ENCODE measurements at places on chromosomes 7 and 10. TPM values are rescaled to one million over a fixed set of nuclear protein-coding genes. Genes with fewer than 3 reads are reported as not detected.
A peak's percentile ranks its signal among the peaks of the same experiment; 100 is the strongest.

GRCh38 chr10:51080311-51081006 is 6.2 kb downstream of the PRKG1 start:
- DNase-seq: no peak

DNA sequence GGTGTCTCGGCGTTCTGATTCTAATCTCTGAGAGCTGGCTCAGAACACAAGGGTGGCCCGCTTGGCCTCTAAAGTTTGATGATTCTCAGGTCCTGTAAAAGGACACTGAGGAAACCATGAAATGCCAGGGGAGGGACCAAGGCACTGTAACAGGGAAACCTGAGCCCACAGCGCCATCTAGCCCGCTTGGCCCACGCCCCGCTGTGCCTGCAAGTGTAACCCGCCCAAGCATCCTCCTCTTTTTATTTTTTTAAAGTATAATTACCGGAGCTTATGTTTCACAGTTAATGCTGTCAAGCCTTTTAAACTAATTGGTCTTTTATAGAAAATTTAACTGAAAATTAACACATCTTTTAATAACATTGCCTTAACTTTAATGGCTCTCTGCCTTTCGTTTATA is 734.7 kb downstream of the KCNMA1 start:
- DNase-seq: no peak

GRCh38 chr7:112162784-112163506 is 43.3 kb downstream of the DOCK4 start:
- DNase-seq: no peak

DNA sequence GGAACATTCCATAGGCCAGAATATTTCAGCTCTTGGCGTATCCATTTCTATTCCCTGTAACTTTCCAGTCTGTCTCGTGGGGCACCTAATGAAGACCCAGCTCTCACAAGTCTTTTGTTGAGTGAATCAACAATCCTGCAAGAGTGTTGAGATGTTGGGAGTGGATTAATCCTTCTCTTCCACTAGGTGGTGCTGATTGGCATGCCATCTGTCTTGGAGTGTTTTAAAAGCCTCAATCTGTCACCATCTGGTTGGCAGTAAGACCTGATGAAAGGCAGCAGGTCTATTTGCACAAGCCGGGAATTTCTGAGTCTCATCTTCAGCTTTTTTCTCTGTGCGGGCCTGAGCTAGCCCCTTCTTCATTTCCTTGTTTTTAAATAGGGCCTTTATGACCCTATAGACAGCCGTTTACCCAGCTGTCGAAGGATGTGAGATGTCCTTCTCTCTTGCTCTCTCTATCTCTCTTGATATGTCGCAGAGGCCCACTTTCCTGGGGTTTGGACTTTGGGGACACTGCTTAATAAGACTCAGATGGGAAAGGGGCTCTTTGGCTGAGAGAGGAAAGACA is 180.5 kb downstream of the ZNF365 start:
- no peak for DNase-seq

- DNase-seq: no peak
Observed at GRCh38 chr7:142298009-142298408, 40.2 kb upstream of the PRSS58 start.

DNA sequence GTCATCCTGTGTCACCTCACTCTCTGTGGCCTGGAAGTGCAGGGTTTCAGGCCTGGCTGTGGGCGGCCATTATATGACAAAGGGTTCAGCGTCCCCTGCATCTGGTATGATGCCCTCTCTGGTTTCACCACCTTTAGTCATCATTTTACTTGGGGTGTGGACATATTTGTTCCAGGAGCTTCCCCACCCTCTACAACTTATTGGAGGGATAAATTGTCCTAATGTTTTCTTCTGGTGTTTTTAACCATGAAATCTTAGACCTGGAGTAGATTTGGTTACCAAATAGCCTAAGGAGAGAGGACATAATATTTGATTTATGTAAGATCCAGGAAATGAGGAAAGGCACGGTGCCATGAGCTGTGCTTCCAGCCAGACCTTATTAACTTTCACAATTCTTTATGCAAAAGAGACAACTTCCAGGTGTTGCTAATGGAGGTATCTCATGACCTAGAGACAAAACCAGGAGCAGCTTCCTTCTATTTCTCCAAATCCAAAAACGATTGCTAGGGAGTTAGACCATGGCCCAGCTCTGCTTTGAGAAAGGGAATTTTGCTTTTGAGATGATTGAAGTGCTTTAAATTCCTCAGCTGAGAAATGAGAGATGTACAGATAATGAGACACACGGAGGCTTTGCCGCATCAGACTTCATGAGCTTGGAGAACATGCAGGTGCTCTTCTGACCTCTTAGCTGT is 20.9 kb downstream of the WBP1L start:
- DNase-seq: no peak

DNA sequence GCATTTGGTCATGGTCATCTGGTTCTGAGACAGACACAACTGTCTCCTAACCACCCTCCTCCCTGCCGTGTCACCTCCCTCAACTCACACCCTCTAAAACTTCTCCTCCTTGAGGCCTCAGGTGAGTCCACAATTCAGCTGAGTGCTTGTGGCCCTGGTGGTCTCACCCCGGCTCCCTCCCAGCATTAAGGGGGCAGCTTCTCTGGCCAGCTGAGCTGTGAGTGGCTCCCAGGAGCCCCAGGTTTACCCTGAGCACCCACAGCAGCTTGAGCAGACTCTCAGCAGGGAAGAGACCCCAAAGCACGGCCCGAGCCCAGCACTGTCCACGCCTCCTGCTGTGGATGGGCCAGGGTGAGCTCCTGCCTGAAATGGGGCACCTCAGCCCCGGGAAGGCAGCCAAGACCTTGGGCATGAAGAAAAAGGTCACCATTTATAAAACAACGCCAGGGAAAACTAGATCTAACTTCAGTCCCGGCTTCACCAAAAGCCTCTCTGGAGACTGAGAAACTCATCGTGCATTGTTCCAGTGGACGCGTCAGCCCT is 201.2 kb downstream of the TCERG1L start:
- DNase-seq: no peak

DNA sequence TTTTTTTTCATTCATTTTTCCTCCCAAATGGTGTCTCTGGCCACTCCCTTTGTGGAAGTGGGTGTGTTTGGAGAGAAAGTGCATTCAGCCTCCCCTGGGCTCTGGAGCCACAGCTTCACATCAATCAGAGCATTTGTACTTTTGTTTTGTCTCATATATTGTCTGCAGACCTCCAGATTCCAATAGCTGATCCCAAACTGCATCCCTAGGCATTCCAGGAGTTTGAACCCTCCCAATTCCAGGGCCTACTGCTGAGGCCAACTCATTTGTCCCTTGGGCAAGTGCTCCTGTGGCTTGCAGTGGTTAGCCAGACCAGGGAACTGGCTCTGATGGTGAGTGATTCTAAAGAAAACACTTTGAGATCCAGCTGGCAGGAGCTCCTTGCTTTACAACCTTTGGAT is 163.3 kb downstream of the IPMK start:
- DNase-seq: no peak

DNA sequence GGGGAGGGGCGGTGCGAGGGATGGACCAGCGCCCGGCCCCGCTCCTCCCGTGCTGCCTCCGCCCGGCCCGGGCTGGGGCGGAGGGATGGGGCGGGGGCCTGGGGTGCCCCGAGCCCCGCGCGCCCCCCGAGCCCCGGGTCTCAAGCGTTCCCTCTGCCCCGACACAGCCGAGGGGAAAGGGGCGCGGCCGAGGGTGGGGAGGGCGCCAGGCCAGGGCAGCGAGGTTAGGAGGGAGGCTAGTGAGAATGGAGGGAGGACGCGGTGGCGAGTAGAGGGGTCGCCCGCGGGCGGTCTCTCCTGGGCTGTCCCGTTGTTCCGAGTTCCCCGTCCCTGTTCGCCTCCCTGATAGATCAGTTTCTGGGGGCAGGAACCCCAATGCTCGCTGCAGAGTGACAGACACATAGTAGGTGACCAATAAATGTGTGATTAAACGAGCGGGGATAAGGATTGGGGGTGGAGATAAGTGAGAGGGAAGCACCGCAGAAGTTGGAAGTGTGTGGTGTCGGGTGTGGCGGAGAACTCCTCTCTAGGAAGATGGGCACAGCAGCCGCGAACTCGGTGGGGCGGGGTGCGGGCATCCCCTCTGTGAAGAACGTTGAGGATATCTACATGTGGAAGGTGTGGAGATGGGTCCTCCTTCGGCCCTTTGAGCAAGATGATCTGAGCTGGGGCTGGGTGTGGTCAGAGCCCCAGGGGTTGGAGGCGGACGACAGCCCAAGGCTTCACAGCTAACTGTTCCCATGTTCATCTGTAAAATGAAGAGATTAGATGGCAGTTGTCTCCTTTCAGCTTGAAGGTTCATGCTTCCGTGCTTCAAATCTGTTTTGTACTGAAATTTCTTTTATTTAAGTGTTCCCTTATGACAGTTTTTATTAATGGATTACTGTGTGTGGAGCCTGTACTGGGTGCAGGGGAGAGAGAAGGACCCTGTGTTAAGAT is 580 bp downstream of the ZNF775 start:
- no peak for DNase-seq

DNA sequence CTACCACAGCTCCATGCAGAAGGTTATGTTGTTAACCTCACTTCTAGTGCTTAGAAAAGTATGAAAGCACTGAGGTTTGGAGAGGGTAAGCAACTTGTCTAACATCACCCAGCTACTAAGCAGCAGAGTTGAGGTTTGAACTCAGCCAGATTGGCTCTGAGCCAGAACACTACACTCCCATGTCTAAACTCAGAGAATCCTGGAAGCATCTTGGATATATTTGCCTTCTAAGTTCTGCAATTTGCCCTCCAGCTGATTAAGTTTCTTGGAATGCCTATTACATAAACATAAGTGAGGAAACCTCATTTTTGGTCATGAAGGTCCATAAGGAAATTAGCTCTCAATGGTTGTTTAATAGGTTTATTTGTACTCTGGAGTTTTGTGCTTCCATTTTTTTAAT is 78.1 kb upstream of the PHYHIPL start:
- peak; percentile 42 for DNase-seq

ODAD2 gene
- polyA plus RNA-seq: 7.8 TPM

DNA sequence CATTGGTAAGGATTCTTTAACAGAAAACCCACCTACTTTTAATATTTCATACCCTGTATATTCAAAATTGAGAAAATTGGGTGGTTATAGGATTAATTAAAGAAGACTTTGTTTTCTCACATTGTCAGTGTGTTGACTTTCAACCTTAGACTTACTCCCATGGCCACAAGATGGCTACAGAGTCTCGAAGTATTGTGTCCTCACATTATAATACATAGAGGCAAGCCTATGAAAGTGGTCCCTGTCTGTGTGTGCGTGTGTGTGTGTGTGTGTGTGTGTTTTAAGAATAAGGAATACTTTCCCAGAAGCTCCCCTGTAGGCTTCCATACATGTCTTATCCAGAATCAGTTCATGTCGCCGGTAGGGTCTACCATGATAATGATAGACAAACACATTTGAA is 180.0 kb downstream of the PHF14 start:
- DNase-seq: no peak

- DNase-seq: no peak
Observed at GRCh38 chr7:15557686-15558085, 4.1 kb downstream of the AGMO start.

GRCh38 chr7:39069031-39069430 is 91.3 kb downstream of the POU6F2 start:
- DNase-seq: no peak

DNA sequence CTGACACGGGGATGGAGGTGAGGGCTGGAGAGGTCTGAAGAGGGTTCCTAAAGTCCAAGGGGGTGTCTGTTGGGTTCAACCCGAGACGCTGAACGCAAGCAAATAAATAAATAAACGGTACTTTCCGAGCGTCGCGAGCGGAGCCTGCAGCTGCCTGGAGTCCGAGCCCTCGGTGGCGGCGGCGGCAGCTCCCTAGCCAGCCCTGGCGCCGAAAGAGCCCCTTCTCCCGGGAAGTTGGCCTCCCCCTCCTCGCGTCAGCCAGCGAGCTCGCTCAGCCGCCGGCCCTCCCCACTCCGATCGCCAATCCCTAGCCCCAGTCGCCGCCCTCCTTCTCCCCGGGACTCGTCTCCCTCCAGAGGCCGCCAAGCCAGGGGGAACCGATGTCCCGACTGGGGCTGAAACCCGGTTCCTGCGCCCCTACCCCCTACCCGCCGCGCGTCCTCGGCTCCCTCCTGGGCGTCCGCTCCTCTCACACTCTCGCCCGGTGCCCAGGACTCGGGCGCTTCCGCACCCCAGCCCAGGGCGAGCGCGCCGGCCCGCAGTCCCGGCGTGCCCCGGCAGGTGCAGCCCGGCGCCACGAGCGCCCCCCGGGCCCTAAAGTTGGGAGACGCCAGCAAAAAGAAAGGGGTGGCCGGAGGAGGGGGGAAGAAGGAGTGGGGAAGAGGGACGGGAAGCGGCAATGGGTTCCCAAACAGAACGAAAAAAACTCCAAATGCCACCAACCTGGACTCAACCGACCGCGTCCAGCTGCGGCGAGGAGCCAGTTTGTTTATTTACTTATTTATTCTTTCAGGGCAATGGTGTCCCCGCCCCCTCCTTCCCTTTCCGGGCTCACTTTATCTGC is at the start of gene GFRA1:
Gene GFRA1, minus strand, starts transcription at position 767 of the 844 bp plus-strand sequence. CDS start 1,177 bp downstream, outside the sequence.
- DNase-seq: peak; percentile 13

GRCh38 chr7:45978010-45978681 is 57.1 kb upstream of the IGFBP3 start:
- DNase-seq: peak; percentile 31

DNA sequence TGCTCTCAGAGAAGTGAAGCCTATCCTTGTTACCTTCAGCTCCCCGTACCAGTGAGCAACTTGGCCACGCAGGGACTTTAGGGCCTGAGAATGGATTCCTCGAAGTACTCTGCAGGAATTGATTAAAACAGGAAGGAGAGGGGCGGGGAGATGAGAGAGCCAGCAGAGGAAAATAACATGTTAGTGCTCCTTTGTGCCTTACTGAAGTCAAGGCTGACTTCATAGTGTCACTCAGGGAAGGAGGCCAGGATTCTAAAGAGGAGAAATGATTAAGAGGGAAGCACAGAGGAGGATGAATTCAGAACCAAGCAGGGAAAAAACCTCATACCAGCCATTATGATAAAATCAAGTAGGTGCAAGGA is 195.6 kb upstream of the RHOBTB1 start:
- DNase-seq: no peak

ELAPOR2 gene
- polyA plus RNA-seq: 23.4 TPM

GRCh38 chr7:35411331-35411730 is 157.4 kb upstream of the TBX20 start:
- no peak for DNase-seq

DNA sequence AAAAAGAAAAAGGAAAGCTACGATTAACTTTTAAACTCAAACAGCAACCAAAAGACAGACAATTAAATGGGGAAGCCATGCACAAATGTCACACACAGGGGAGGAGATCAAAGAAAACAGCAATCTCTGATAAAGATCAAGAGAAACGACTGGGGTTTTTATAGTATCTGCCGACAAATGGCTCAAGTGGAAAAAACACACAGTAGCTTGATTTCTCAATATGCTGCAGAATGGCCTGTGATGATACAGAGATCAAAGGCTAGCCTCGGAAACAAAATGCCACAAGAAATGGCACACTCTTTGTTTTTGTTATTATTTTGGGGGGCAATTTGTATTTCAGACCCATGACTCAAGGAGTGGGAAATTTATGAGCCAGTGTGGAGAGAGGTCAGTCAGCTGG is 126.1 kb downstream of the TEX36 start:
- DNase-seq: no peak

NCF1 gene
- polyA plus RNA-seq: 2.7 TPM

DNA sequence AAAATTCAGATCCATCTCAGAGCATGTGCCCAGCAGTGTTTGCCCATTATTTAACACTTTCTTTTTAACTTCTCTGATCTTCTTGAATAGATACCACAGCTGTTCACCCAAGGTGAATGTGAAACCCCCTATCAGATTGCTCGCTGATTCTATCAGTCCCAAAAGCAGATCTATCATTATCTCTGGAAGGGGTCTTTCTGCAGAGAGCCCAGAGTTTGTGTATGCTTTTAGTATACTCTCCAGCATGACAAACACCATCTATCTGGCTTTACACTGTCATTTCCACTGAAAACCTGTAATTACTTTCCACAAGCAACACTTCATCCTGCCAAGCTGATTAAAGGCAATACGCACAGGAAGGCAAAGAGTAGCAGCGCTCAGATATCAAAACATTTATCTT is 168.2 kb downstream of the CACNA2D1 start:
- no peak for DNase-seq

NAT16 gene
- polyA plus RNA-seq: 0.08 TPM

Data from right lung (tissue), 10 donors.